ENCODE measurements at places on chromosomes 13 and 19.

DNA sequence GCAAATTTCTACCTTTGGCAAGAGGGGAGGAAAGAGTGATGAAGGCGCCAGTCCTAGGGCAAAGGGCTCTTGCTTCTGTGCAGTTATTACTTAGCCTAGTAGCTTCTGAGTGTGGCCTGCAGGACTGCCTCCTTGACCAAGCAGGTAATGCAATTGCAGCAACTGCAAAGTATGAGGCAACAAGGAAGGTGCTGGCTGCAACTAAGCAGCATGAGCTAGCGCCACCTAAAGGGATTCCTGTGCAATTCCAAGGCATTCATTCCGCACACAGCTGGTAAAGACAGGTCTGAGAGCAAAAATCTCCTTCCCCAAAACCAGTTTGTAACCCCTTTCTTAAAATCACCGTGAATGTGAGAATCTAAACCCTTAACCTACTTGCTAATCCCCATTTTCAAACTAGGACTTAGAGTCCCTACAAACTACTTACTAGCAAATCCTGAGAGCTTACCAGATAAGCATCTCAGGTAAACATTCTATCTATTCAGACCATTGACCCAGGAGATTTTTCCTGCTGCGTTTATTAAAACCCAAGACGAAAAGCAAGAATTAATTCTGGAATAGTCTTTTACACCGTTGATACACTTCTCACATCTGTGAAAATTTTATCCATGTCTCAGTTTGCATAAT lies 62.9 kb downstream of the DCT start:
- no peak for DNase-seq

DNA sequence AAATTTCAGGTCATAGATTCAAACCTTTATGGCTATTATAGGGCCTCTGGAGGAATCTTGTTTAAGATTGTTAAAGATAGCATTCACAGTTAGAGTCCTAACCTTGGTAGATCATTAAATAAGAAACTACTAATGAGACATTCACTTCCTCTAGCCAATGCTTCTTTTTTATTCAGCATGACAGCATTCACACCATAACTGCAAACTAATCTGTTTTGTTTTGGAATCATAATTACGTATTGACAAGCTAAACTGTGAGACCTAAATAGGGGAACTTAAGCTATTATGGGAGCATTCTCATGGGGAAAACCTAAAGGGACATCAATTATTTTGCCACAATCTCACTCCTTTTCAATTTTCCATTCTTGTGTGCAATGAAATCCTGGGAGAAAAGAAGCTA lies 653.8 kb downstream of the PCDH9 start:
- DNase-seq: no peak

DNA sequence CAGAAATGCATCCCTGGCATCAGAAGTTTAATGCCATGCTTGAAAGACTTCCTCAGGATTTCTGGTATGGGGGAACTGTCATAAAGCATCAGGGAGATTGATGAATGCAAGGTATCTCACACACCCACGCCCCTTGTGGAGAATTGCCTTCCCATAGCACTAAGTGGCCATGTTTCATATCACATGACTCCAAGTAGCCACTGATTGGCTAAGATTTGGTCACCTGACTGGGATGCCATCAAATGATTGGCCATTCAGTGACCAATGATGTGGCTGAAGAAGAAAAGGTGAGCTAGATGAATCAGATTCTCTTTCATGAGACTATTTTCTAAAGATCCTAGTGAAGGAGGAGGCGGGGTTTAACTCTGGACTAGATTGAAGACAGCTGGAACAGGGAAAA lies 7.3 kb downstream of the KLK8 start:
- no peak for DNase-seq

DNA sequence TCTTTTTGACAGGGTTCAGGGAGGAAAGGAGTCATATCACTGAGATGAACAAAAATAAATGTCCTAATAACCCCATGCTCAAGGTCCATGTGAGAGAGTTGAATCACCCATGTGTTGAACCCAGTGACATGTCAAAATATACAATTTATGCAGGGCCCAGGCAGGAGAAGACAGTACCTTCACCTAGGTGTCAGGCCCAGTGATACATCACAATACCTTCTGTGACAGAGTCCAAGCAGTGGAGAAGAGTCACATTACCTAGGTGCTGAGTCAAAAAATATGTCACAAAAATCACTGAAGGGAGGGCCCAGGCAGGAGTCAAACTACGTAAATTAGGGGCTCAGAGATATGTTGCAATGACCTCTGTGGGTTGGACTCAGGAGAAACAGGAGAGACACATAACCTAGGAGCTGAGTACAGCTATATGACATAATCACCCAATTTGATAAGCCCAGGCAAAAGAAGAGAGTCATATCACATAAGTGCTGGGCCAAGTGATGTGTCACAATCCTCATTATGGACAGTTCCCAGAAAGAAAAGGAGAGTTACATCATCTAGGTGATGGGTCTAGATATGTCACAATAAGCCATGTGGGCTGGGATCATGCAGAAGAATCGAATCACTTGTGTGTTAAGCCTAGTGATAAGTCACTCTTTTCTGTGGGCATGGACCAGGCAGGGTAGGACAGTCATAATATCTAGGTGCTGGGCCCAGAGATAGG lies 13.8 kb upstream of the ZNF724 start:
- no peak for DNase-seq

DNA sequence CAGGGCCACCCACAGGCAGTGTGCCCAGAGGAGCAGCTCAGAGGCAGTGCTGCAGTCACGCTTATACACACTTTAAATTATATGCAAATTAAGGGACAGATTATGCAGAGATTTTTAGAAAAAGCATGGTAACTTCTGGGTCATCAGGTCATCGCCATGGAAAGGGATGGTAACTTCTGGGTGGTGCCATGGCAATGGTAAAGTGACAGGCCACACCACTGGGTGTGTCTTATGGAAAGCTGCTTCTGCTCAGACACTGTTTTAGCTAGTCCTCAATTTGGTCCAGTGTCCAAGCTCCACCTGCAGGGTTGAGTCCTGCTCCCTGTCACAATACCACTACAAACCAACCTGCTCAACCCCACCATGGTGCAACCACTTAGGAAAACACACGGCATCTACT lies 29.9 kb upstream of the LSM14A start:
- DNase-seq: no peak

DNA sequence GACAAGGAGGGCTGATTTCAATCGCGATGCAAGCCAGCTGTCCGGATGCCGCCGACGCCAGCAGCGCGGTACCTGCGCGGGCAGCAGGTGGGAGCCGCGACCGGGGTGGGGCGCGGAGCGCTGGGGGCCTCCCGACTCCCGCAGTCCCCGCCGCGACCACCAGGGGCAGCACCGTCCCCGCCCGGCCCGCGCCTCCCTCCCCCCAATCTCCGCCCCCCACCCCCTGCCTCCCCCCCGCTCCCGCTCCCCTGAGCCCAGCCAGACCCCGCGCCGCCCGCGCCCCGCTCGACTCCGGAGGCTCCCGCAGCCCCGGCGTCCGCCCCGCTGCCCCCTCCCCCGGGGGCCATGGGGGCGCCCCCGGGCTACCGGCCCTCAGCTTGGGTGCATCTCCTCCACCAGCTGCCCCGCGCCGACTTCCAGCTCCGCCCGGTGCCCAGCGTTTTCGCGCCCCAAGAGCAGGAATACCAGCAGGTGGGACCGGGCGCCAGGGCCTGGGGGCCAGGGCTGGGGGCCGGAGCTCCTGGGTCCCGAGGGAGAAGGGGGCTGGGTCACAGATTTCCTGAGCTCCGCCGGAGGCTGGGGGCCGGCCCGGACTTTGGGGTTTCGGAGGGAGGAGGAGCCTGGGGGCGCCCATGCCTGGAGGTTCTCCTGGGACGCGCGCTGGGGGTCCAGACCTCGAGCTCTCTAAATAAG lies at the start of gene TTYH1:
Gene TTYH1 (plus strand): TSS at position 257 of the 693 bp plus-strand sequence. CDS start 89 bp downstream, at position 346.
- peak; percentile 14 for DNase-seq

GRCh38 chr13:45073809-45074208 lies 46.5 kb upstream of the GTF2F2 start:
- DNase-seq: no peak

GRCh38 chr13:79258489-79258888 lies 147.6 kb downstream of the RBM26 start:
- DNase-seq: no peak

DNA sequence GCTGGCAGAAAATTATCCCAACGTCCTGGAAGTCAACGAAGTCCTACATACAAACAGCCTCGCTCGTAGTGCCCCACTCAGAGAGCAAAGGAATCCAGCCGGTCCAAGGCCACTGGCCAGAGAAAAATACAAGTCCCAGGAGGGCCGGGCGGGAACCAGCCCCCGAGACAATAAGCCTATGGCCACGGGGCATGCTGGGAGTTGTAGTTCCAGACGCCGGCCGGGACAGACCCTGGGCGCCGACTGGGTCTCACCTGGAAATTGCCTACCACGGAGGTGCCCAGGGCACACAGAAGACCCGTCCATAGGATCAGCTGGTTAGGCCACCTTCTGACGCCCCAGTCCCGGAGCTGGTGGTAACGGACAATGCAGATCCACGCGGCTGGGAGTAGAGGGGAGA lies 5.4 kb downstream of the TMEM150B start:
- DNase-seq: no peak

GRCh38 chr19:41443813-41444455 lies 978 bp downstream of the ERICH4 start:
- DNase-seq: no peak

Measured in CD4-positive, alpha-beta T cell treated with Interferon gamma for 1 hour (primary cell).